IPS-NIHi11 (cell line): ENCODE measurements at places on chromosomes 7 and 10.
A peak's percentile ranks its signal among the peaks of the same experiment; 100 is the strongest.

DNA sequence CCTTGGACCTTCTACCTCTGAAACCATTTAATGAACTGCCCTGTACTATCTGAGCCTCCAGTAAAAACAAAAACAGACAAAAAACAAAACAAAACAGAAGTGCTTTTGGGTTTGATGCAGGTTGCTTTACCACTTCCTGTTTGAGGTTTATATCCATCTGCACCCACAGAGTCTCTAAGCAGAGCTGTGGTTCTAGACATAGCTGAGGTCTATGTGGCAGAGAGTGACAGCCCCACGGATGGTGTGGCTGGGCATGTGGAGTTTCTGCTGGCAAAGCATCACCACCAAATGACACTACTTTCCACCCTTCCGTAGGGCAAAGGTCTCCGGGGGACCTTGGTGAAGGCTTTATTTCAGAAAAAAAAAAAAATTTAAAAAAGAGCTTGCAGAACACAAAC lies 754.2 kb downstream of the GRID1 start:
- DNase-seq, result no peak

DNA sequence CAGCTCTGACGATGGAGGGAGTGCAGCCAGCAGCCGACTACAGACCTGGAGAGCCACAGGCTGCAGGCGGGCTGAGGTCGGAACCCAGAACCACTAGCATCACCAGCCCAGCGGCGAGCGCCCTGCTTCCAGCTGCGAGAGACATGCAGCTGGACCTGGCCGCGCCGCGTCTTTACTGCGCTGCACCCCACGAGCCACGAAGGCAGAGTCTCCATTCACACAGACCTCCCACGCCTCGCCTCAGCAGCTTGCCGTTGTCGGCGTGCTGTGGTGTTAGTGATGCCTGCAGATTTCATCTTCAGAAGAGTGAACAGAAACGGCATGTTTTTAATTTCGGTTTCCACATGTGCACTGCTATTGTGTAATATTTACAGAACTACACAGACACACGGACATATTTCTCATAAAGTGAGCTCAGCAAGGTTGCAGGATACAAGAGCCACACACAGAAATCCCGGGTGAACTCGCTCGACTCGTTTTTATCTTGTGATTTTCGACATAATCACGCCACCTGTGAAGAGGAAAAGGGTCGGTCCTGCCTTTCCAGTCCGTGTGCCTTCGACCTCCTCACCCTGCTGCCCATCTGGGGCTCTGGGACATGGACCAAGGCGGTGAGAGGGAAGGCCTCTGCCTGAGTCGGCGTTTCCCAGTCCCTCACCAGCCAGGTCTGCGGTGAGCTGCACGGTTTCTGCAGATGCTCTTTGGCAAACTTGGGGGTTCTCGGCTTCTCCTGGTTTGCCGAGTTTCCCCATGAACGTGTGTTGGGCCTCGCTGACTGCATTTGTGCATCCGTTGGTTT lies 252.2 kb downstream of the ELFN1 start:
- no peak for DNase-seq

- no peak for DNase-seq
These were observed 2.4 kb upstream of the ASIC3 start for GRCh38 chr7:151045967-151046366.

DNA sequence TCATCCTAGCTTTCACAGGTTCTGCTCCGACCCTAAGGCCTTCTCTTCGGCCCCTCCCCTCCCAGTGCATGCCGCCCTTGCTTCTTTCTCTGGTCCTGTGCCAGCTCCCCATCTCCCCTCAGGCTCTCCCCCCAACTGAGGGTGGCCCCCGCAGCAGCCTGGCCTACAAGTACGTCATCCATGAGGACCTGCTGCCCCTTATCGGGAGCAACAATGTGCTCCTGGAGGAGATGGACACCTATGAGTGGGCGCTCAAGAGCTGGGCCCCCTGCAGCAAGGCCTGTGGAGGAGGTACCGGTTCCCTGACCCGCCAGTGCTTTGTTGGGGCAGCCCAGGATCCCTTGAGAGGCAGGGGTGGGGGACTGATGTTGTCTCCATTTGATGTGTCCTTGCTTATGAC lies 33.8 kb downstream of the TBATA start:
- no peak for DNase-seq

DNA sequence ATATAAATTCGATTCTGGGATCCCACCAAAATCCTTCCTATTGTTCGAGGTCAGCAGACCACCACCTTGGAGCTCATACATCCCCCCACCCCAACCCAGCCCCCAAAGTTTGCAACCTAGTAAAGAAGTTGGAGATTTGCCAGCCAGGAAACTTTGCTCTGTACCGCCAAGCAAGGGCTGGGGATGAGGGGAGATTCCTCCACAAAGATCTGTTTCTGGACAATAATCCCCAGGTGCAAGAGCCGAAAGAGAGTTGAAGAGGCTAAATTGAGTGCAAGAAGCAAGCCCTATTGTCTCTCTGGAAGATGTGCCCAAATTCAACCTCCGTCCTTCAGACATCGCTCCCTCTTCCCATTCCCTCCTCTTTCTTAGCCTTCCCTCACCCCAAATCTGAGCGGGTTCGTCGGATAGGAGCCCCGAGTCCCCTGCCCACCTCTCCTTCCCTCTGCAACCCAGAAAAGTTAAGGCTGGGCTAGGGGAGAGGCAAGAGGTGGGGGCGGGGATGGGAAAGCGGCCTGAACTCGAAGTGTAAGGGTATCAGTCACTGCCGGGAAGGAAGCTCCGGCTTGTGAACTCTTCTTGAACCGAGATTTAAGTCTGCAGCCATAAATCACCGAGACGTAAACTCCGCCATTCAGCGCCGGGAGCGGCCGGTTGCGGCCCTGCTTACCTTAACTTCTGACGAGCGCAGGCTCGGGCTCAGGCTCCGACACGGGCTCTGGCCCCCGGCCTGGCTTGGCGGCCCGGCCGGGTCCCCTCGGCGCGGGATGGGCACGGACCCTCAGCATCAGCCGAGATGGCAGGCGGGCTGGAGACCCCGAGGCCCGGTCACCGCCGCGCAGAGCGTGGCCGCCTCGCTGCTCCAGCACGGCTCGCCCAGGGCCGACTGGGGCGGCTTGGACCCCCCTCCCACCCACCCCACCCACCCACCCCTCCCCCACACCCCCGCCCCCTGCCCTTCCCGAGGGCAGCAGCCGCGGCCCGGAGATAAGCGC lies 10.8 kb upstream of the HOXA2 start:
- DNase-seq, result peak; percentile 60

GRCh38 chr7:3260401-3260715 lies 40.7 kb upstream of the SDK1 start:
- DNase-seq, result no peak

DNA sequence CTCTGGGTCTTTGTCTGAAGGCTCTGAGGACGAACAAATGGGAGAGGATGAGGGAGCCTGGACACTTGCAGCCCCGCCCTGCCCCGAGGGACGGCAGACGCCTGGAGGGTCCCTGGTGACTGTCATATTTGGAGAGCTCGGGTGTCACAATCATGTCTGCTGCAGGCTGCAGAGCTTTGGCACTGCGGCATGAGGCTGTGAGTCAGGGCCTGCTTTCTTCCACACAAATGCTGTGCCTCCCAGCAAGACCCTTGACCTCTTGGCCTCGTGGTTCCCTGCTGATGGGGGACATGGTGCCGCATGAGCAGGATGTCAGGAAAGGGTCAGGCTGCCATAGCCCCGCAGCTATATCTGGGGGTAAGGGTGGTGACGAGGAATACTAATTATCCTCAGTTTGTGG lies 64.9 kb upstream of the PPIF start:
- no peak for DNase-seq

DNA sequence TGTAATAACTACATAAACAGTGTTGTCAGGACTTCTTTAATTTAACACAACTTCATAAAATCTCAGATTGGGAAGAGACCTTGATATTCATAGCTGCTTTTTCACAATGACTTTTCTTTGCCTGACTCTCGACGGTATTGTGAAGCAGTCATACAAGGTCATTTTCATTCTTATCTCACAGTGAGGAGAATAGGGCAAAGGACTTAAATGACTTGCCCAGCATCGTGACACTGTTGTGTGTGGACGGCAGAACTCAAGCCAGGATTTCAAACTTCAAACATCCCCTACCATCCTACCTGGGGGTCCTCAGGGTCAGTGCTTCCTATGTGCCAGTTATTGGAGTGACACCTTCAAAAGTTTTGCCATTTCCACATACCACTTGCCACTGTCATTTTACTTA lies 138.5 kb upstream of the GDF10 start:
- no peak for DNase-seq

- DNase-seq, result no peak
These were observed 62.6 kb downstream of the GLI3 start for GRCh38 chr7:42174391-42174912.

- no peak for DNase-seq
These were observed 70.2 kb upstream of the RAPGEF5 start for GRCh38 chr7:22427104-22427503.

DNA sequence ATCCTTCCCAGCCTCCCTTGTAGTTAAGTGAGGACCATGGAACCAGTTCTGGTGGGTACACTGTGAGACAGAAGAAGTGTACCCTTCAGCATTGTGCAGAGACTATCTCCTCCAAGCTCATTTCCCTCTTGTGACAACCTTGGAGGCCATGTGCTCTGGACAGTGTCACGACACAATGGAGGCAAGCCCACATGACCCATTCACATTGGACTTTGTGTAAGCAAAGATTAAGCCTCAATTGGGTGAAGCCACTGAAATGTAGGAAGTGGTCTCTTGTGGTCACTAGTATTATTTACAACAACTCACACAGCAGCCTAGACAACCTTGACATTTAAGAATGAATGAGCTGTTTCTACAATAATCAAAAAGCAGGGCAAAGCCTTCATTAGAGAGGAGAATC lies 124.2 kb downstream of the INHBA start:
- no peak for DNase-seq

DNA sequence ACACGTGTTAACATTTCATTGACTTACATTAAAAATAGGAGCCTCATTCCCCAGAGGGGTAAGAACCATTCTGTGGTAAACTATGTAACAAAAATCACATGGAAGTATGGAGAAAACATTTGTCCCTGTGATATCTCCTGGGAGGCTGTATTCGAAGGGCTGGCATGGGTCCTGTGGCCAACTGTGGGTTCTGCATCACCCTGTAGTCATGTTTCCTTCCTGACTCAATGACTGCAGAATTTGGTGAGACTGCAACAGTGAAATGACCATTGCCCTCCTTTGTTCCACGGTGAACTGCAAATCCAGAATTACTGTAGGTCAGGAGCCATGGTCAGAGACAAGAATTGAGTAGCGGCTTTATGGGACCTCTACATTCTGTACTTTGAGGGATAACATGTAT lies 3.6 kb upstream of the ZEB1 start:
- DNase-seq, result no peak

GRCh38 chr7:41108821-41109220 lies 594.1 kb downstream of the INHBA start:
- DNase-seq, result no peak

DNA sequence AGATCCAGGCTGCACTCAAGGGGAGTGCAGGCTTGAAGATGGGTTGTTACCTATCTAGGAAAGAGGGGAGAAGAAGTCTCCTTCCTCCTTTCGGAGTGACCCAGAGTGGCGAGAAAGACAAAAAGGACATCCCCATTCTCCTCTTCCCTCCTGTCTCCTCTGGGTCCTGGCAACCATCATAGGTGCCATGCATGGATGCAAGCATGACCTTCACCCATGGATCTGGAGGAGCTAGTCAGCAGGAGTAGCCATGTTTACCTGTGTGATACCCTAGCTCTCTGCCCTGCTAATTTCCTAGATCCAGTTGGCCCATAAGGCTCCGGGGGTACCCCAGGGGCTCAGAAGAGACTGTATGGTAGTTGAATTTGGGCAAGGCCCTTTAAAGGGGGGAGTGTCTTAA lies 17.2 kb upstream of the CROT start:
- no peak for DNase-seq

GRCh38 chr7:77757589-77757988 lies 40.6 kb downstream of the TMEM60 start:
- no peak for DNase-seq

GRCh38 chr10:132063432-132063831 lies 2.3 kb upstream of the JAKMIP3 start:
- DNase-seq, result no peak

- DNase-seq, result no peak
These were observed 45.3 kb downstream of the GRID2IP start for GRCh38 chr7:6505685-6506559.

DNA sequence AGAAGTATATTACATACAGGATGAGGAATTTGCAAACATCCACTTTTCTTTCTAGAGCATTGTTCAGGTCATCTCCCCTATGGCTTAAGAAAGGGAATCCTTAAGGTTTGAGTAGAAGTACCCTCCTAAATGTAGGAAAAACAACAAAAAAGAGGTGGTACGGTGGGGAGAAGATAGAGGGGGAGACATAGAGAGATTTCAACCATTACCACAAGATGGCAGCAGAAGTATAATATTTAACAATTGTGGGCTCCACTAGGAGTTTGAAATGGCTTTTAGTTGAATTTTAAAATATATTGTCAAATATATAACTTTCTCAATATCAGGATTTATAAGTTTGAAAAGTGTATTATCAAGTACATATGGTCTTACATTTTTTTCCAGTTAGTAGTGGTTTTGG lies 72.7 kb upstream of the PRKG1 start:
- peak; percentile 21 for DNase-seq

- DNase-seq, result no peak
These were observed 6.9 kb downstream of the NT5C2 start for GRCh38 chr10:103186128-103186527.

DNA sequence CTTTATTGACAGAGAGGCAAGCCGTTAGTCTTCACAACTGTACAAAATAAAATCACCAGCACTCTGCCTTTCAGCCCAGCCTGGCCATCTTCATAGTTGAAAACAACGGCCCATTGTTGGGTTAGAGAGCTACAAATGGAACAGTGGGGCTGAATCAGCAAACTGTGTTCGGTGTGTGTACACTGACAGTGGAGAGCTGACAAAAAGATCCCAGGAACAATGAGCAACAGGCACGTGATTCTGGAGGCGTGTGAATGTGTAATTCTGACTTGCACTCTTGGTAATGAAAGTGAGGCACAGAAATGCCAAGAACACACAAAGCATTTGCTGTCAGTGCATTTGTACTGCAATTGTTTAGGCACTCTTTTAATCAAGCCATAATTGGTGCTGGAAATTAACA lies 303.7 kb downstream of the WDR11 start:
- no peak for DNase-seq
